Tibial nerve (tissue), 4 donors: ENCODE measurements at places on chromosomes 4 and X. TPM values are rescaled to one million over a fixed set of nuclear protein-coding genes. Genes with fewer than 3 reads are reported as not detected.

ETNPPL gene
- total RNA-seq = 9.8 TPM

PLP2 gene
- 34.7 TPM for total RNA-seq

LRRC66 gene
- 1.2 TPM for total RNA-seq

MORF4L2 gene
- 236 TPM for total RNA-seq

- no peak for DNase-seq
Observed at GRCh38 chr4:38704622-38705154, 40.7 kb downstream of the KLF3 start.

BEX5 gene
- total RNA-seq = not detected

CCKAR gene
- not detected for total RNA-seq

DNA sequence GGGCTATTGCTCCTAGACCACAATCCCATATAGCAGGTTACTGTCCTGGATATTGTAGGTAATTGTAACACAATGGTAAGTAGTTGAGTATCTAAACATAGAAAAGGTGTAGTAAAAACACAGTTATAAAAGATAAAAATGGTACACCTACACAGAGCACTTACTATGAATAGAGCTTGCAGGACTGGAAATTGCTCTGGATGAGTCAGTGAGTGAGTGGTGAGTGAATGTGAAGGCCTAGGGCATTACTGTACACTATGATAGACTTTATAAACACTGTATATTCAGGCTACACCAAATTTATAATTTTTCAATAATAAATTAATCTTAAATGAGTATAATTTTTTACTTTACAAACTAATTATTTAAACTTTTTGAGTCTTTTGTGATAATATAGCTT, 425.7 kb downstream of the PABPC4L start:
- DNase-seq = no peak

DNA sequence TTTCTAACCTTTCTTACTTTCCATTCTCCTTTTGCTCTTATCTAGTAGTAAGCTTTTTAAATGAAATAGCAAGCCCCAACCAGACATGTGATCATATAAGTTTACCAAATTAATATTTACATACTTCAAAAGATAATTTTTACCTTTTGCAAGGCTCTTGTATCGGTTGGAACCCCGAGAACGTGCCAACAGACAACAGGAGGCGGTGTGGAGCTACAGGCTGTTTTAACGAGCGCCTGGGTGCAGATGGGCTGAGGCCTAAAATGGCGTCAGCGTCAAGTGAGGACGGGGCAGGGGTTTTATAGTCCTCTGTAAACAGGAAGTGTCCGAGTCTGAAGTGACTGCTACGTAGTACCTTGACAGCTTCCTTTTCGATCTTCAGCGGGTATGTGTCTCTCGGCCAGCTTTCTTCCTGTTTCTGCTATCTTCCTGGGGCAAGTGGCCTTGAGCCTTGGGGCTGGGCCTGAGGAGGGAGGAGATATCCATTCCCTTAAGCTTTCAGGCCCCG, 342.7 kb downstream of the GALNTL6 start:
- DNase-seq = no peak

GRCh38 chr4:16029886-16030285, 53.9 kb downstream of the PROM1 start:
- no peak for DNase-seq

- no peak for DNase-seq
Observed at GRCh38 chrX:150127216-150127615, 188.9 kb upstream of the EOLA2 start.

DNA sequence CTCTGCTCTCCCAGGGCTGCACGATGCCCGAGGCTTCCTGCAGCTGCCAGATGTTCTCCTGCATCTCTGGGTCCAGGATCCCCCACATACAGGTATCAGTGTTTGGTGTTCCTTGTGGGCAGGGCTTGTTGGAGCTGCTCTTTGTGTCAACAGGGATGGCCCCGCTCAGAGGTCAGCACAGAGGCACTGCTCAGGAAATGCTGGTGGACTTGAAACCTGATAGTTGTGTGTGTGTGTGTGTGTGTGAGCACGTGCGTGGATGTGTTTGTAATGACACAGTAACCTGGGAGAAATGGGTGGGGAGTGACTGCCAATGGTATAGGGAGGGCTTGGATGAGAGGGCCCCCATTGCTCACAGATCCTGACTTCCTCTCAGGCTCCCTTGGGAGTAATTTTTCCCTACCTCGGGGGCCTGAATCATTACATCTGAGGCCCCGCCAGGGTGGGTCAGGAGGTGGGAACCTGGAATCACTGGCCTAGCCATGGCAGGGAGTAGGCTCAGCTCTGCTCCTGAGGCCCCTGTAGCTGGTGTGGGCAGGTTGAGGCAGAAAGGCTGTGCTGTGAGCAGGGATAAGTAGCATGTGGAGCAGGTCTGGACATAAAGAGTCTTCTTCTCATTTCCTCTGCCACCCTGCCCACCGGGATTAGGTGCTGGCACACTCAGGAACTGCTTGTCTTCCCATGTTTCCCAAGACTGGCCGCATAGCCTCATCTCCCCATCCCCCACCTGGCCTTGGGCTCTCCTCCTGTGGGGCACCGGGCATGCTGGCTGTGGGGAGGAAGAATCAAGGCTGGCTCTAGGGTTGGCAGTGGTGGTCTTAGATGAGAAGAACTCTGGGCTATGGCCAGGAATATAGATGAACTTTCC, 2.5 kb upstream of the EFNB1 start:
- DNase-seq = no peak

- no peak for DNase-seq
Observed at GRCh38 chr4:123209436-123209835, 187.2 kb upstream of the SPRY1 start.

DNA sequence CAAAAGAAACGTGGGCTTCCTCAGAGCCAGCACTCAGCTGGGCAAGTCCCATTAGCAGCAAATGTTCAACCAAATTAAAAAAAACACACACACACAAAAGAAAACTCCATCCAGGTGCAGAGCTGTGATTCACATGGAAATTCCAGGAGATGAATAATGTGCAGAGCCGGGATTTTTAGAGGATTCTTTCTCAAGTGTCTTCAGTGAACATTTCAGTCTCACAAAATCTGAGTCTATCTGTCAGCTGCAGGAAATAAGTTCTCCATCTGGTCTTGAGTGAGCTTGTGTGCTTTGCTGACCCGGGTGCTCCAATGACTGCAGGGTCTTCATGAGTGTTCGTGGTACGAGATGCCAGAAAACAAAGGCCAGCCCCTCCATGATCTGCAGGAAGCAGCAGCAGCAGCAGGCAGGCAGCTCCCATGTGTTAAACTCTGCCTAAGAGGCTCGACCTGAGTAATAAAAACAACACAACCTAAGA, 44.3 kb downstream of the RASGEF1B start:
- DNase-seq = no peak

- DNase-seq = peak; percentile 64
Observed at GRCh38 chrX:69165087-69165651, at the start of gene PJA1. Gene PJA1, minus strand, starts transcription at chrX:69165453. Its CDS starts 2,380 bp downstream, at chrX:69163073.

DNA sequence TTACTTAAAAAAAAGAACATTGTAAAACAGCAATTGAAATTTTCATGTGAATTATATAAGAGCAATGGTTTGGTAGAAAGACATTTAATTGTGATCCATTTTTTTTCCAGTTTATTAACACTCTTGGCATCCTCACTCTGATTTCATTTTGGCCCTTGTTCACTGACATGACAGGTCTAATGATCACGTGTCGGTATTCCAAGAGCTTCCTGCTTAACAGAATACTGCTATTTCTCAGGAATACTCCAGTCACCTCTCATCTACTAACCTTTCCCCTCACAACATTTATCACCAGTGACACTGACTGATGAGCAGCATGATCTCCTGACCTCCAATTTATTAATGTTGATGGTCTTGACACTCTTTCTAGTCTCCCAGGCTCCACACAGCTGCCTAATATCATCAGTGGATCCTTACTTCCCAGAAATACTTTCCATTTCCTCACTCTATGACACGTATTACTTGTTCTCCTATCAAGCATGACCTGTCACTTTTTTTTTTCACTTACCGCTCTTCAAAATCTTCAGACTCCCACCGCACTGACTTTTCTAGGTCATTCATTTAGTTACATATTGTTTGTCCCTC, 847.8 kb upstream of the SLIT2 start:
- no peak for DNase-seq

- DNase-seq = no peak
Observed at GRCh38 chrX:78105944-78106650, 2.0 kb downstream of the PGK1 start.

GRCh38 chrX:24259544-24260240, 54.2 kb downstream of the SUPT20HL2 start:
- peak; percentile 50 for DNase-seq

HTR2C gene
- 0.66 TPM for total RNA-seq

DNA sequence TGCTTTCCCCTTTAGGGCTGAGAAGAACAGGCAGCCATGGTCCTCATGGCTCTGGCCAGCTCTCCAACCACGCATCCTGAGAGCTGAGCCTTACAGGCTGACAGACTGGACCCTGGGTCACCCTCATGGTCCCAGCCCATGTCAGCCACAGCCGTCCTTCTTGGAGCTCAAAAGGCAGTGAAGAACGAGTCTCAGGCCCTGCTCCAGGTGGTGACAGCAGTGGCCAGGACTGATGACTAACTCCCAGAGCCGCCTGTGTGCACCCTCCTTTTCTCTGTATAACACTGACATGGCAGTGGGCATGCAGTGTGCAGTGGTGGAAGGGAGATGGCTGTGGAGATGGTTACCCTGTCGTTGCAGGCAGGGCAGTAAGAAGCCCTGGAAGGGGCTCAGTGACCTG, 10.3 kb upstream of the DUSP9 start:
- DNase-seq = no peak

DNA sequence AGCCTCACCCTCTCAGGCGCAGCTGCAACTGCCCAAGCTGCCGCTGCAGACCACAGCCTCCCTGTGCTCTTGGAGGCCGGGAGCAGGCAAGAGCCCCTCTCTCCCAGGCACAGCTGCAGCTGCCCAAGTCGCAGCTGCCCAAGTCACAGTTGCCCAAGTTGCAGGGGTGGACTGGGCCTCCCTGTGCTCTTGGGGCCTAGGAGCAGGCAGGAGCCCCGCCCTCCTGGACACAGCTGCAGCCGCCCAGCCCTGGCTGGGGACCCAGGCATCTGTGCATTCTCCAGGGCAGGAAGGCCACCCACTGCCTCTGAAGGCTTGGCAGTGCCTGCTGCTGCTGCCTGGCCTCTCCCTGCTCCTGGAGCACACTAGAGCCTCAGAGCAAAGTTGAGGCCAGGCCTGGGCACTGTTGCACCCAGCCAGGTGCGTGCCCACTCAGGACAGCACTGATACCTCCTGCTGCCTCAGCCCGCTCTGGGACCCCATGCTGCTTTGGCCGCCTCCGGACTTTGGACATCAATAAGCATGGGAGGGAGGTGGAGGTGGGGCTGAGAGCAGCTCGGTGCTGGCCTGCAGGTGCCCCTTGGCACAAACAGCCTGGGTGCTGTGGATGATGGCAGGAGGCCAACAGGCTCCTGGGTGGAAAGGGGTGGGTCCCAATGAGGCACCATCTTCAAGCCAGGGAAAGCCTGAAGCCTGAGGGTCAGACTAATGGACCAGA, 247.5 kb downstream of the PDGFC start:
- DNase-seq = no peak

HDX gene
- 6.6 TPM for total RNA-seq

GPC4 gene
- total RNA-seq = 29.1 TPM
